ENCODE measurements at places on chromosomes 6 and 20.

GRCh38 chr20:59033616-59034165, 1.6 kb upstream of the ATP5F1E start:
- DNase-seq, result no peak

DNA sequence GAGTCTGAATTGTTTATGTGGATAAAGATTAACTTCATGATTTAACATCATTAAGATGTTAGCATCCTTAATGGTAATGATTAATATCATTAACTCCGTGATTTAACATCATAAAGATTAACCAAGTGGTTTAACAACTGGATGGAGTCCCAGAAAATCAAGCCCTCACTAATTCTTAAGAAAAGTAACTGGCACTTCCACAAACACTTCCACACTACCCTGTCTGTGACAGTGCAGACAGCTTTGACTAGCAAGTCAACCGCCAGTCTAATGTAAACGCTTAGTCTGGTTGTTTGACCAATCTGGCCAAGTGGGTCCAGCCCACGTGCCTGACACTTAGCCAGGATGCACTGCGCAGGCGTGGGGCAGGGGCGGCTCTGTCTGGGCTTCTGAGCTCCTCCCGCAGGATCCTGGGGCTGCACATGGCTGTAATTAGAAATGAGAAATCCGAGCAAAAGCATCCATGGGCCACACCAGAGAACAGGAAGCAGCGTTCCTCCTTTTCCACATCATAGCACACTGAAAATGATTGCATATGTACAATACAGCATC, 424.2 kb downstream of the FOXA2 start:
- no peak for DNase-seq

- DNase-seq, result no peak
These were observed 54.6 kb downstream of the HMGCLL1 start for GRCh38 chr6:55524441-55524840.

GRCh38 chr6:35557239-35557638, 44.5 kb upstream of the TULP1 start:
- DNase-seq, result no peak

- no peak for DNase-seq
These were observed 27.0 kb downstream of the KCNK15 start for GRCh38 chr20:44772636-44773035.
